ENCODE measurements at places on chromosomes 16 and 17. TPM values are rescaled to one million over a fixed set of nuclear protein-coding genes. Genes with fewer than 3 reads are reported as not detected.

MYH8 gene
- total RNA-seq: not detected

FKBP10 gene
- 97.5 TPM for total RNA-seq

SLC5A2 gene
- total RNA-seq: 0.40 TPM

ZNF385C gene
- total RNA-seq: 0.13 TPM

GP1BA gene
- not detected for total RNA-seq

ZPBP2 gene
- total RNA-seq: not detected

EIF3CL gene
- total RNA-seq: 58.9 TPM

TBC1D28 gene
- total RNA-seq: not detected

CHMP6 gene
- total RNA-seq: 32.0 TPM

PRPSAP2 gene
- 47.9 TPM for total RNA-seq

SAMD14 gene
- total RNA-seq: 0.22 TPM

Measured in A549 treated with CpdA at 1 μM for 4 hours (cell line).